Cerebellum (tissue), 4 donors: ENCODE measurements at places on chromosomes 11 and 22. TPM values are rescaled to one million over a fixed set of nuclear protein-coding genes. Genes with fewer than 3 reads are reported as not detected.

F2 gene
- 0.18 TPM for total RNA-seq

VPREB1 gene
- not detected for total RNA-seq

MAJIN gene
- total RNA-seq = not detected

TBX10 gene
- total RNA-seq = not detected

COX8A gene
- 204 TPM for total RNA-seq

NOX4 gene
- total RNA-seq = 5.3 TPM

CCDC116 gene
- total RNA-seq = 0.45 TPM

PRCP gene
- 40.0 TPM for total RNA-seq

SPDYC gene
- total RNA-seq = not detected

PPP6R3 gene
- total RNA-seq = 173 TPM

DDX25 gene
- total RNA-seq = 13.4 TPM

CDC42BPG gene
- total RNA-seq = 1.4 TPM

LRRN4CL gene
- total RNA-seq = 0.91 TPM

YDJC gene
- 4.2 TPM for total RNA-seq

OR8G5 gene
- total RNA-seq = not detected

ENTHD1 gene
- total RNA-seq = not detected

P2RY2 gene
- total RNA-seq = 0.09 TPM

P2RY6 gene
- total RNA-seq = 0.27 TPM

SYT9 gene
- total RNA-seq = 20.7 TPM

TSKU gene
- 6.7 TPM for total RNA-seq

LGALS1 gene
- total RNA-seq = 152 TPM

CDCA5 gene
- total RNA-seq = 4.5 TPM

OR10V1 gene
- not detected for total RNA-seq

KDM4D gene
- total RNA-seq = 1.8 TPM

GGTLC2 gene
- not detected for total RNA-seq

MMP27 gene
- not detected for total RNA-seq

FGF3 gene
- total RNA-seq = 6.5 TPM

OR52A1 gene
- not detected for total RNA-seq

APOA5 gene
- total RNA-seq = not detected

MRGPRX3 gene
- total RNA-seq = not detected

C11orf97 gene
- not detected for total RNA-seq

DEFB131B gene
- total RNA-seq = not detected

IFITM2 gene
- total RNA-seq = 4.5 TPM

OR2AG2 gene
- total RNA-seq = 2.3 TPM

IFITM1 gene
- total RNA-seq = 33.8 TPM

PDHX gene
- total RNA-seq = 35.0 TPM

PKP3 gene
- total RNA-seq = 0.73 TPM

OR51B5 gene
- total RNA-seq = 1.6 TPM
